GF-D8 (cell line): ENCODE measurements at places on chromosomes 1 and 21.

DNA sequence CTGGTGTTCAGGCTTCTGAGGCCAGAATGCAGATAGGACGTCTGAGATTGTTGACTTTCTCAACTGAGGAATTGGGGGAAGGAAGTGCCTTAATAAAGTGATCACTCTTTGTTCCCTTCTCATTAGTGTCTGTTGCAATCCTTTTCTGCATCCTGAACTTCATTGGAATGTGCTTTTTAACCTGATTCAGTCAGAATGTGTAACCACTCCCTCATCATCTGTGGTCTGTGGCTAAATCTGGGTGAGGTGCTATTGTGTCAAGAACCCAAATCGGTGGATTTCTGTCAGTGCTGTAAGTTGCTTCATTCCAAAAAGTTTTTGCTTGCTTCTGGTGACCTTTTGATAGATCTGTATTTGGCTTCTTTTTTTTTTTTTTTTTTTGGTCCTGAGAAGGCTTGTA lies 38.2 kb downstream of the ARID1A start:
- DNase-seq: no peak

DNA sequence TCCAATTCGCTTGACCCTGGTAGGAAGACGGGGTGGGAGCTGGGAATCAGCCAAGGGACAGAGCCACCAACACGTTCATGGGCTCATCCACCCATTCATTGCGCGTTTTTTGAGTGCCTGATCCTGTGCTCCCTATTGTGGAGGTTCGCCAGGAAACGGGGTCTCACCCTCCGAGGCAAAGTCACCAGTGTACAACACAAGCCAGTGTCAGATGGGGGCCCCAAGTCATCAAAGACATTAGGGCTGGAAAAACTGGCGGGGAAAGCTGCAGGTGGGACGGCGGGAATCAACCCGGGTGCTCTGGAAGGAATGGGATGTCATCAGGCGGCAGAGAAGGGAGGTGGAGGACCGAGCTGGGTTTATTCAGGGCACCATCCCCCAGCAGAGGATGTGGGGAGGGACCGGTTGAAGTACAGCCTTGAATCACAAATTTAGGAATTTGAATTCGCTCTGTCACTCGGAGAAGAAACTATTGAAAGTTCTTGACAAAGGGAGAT lies 667 bp upstream of the NID1 start:
- DNase-seq: no peak

DNA sequence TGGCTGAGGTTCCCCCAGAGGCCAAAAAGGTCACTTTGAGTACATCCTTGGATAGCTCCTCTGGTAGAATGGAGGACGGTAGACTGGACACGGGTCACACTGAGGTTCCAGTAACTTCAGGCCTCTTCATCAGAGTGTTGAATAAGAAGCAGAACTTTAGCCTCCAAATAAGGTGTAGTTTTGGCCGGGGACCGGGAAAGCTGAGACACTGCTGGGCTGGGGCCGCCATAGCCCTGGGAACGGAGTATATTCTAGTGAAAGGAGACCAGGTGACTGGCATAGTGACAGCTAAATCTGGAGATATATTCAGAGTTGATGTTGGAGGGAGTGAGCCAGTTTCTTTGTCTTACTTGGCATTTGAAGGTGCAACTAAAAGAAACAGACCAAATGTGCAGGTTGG lies 84.1 kb downstream of the EVA1C start:
- no peak for DNase-seq

- no peak for DNase-seq
Measured at GRCh38 chr21:38661197-38661871, 144.4 kb upstream of the ETS2 start.

DNA sequence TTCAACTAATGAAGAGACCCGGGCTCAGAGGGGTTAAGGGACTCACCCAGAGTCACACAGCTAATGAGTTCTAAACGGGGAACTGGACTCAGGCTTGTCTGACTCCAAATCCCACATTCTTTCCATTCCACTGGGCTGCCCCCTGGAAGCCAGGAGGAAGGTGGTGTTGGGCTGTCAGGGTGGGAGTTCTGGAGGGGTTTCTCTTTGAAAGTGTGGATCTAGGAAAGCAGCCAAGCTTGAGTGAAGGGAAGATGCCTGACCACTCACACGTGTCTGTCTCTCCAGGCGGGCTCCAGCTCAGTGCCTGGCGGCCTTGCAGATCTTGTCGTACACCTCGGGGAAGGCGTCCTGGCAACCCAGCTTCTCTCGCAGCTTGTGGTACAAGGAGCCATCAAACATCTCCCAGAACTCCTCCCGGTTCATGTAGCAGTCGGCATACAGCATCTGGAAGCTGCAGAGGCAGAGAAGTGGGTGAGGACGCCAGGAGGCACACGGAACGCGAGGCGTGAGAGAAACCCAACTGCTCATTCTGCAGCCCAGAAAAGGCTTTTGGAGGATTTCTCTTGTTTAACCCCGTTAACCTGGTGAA lies 35.0 kb downstream of the DHCR24 start:
- DNase-seq: no peak

GRCh38 chr1:6447016-6447817 lies 18.8 kb downstream of the TNFRSF25 start:
- DNase-seq: no peak

DNA sequence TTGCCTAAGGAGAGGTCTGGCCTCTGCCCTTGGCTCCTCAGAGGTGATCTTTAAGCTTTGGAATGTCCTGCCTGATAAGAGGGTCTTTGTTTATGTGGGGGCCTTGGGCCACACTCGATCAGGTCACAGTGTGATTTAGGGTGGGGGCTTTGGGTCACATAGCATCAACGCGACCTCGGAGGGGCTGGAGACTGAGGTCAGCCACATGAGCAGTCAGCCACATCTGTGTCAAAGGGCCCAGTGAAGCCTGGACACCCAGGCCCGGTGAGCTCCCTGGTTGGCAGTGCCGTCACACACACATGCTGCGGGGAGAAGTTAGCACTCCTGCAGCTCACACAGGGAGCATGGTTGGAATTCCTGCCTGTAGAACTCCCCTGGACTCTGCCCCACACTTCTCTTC lies 345.0 kb downstream of the NPHP4 start:
- DNase-seq: no peak

DNA sequence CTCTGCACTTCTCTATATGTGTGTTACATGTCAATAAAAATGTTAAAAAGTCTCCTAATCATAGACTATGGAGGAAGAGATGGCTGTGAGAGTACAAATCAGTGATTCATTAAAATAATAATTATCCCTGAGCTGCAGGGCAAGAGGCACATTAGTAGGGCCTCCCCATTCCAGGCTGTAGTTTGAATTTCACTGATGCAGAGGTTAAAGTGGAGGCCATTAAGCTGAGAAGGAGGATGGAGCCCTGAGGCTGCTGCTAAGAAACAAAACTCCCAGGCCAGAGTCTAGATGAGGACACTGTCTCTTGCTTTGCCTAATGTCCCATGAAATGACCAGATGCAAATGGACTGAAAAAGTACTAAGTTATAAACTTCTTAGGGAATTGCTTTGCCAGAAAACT lies 89.1 kb upstream of the WDR26 start:
- DNase-seq: no peak

- DNase-seq: no peak
Measured at GRCh38 chr1:114109981-114110380, 43.7 kb downstream of the SYT6 start.

DNA sequence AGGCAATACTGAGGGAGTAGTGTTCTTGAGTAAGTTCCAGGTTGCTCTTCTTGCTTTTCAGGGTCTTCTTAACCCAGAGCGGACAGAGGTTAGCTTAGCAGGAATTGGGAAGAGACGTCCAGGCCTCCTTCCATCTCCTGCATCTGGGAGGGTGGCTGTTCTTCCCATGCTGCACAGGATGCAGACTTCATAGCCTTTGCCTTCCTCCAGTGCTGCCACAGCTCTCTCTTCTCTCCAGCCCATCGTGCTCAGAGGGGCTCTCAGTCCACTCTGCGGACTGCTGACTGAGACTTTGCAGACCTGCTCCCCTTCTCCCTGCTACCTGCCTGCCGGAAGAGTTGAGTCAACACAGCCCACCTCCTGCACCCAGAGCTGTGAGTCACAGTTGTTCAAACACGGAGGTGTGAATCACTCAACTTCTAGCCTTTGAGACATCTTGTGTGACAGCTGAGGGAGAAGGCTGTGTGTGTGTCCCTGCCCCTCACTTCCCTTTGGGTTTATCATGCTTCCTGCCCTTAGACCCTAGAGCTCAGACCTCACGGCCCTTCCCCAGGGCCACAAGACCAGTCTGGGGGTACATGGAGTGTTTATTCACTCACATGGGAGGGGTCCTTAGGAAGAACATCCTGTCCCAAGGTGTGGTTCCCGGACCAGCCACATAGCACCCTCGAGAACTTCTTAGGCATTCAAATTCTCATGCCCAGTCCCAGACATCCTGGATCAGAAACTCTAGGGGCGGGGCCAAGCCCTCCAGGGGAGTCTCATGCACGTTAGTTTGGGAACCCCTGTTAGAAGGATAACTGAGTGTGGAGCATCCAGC lies 158.3 kb upstream of the CACNA1E start:
- DNase-seq: no peak

DNA sequence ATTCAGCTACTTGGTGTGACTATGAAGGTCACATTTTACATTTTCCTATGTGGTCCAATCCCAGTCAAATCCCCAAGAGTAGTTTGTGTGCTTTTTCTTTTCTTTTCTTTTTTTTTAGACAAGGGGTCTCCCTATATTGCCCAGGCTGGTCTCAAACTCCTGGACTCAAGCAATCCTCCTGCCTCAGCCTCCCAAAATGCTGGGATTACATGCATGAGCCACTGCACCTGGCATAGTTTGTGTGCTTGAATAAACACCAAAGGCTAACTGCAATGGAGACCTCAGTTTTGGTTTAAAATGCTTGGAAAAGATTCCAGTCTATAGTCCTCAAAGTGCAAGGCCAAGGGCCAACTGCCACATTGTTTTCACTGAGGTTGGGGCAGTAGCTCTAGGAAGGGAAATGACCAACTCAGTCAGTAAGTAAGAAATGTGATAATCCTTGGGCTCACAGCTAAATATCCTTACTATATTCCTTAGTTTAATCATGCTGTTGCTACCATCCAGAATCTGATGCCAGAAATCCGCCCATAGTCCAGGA lies 38.6 kb downstream of the EIF2B3 start:
- DNase-seq: no peak

GRCh38 chr1:67367370-67368045 lies 59.8 kb downstream of the IL12RB2 start:
- no peak for DNase-seq

GRCh38 chr1:230087717-230088105 lies 20.7 kb downstream of the GALNT2 start:
- DNase-seq: no peak

- DNase-seq: no peak
Measured at GRCh38 chr1:110675060-110675791, 486 bp upstream of the KCNA3 start.

DNA sequence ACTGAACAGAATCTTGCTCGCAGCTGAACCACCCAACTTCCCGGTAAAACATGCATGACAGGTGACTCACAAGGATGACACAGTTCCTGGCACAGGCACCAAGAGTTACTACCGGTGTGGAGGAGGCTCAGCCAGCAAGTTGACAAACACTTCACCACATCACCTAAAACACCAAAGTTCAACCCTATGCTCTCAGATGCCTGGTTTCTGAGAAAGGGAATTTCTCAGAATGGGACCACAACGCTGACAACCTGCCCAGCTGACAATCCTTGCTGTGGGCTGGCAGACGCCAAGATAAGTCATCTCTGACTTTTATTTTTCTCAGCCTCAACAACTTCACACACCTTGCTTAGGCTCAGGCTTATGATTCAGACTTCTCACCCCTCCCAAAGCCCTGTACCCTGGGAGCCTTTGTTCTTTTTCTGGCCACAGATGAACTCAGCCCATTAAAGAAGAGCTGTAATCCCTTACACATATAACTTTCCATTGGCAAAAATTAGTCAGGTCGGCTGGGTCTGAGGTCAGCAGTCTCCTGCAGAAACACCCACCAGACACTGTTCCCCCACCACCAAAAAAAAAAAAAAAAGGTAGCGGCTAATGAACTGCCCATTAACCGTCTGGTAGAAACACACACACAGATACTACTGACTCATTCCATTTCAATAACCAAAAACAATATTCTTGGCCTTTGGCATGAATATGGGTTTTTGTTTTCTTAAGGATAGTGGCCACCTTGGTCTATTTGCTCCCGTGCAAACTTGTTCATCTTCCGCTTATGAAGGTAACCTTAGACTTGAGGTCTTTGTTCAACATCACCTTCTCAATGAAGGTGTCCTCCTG lies 10.8 kb upstream of the TIAM1 start:
- DNase-seq: no peak

GRCh38 chr1:61687901-61688300 lies 37.0 kb downstream of the TM2D1 start:
- no peak for DNase-seq

- peak; percentile 6 for DNase-seq
Measured at GRCh38 chr1:25871086-25871703, 4.3 kb downstream of the PAQR7 start.
